ENCODE measurements at places on chromosomes 2 and 18. TPM values are rescaled to one million over a fixed set of nuclear protein-coding genes. Genes with fewer than 3 reads are reported as not detected.

Gene ATIC
- total RNA-seq: 13.1 TPM

Gene DHRS9
- 0.11 TPM for total RNA-seq

Gene TRIM43
- total RNA-seq: not detected

Gene IL1RN
- total RNA-seq: not detected

Gene SP140
- total RNA-seq: 2.2 TPM

Gene DSG1
- not detected for total RNA-seq

Gene HOXD11
- not detected for total RNA-seq

Gene CDH20
- total RNA-seq: not detected

Gene ADRA2B
- total RNA-seq: not detected

Gene HSPE1
- 328 TPM for total RNA-seq

Gene SP140L
- 36.8 TPM for total RNA-seq

Gene LRP2
- 0.13 TPM for total RNA-seq

Gene LYPD1
- total RNA-seq: 75.9 TPM

Gene NMUR1
- total RNA-seq: 1.0 TPM

GRCh38 chr2:36329251-36329650, 26.3 kb upstream of the CRIM1 start:
- H3K4me1 ChIP-seq: peaks cover 27% of the 10 kb centered on the region
- H3K27me3 ChIP-seq: no peaks in the 10 kb centered on the region
- H3K27ac ChIP-seq: peak overlapping the region; percentile 73
- no peak for DNase-seq
- no peaks in the 10 kb centered on the region for H3K36me3 ChIP-seq

- no peaks in the 10 kb centered on the region for H3K36me3 ChIP-seq
- H3K4me3 ChIP-seq: no peak overlapping the region
- H3K27ac ChIP-seq: no peak overlapping the region
- no peak for DNase-seq
- H3K4me1 ChIP-seq: peaks cover 17% of the 10 kb centered on the region
Measured at GRCh38 chr18:49739275-49739674, 74.1 kb downstream of the ACAA2 start.

- H3K27ac ChIP-seq: no peak overlapping the region
- DNase-seq: no peak
Measured at GRCh38 chr2:237390235-237390634, 23.7 kb downstream of the COL6A3 start.

GRCh38 chr2:105919826-105920225, 175.1 kb downstream of the NCK2 start:
- no peak overlapping the region for H3K4me3 ChIP-seq
- no peaks in the 10 kb centered on the region for H3K27me3 ChIP-seq
- no peaks in the 10 kb centered on the region for H3K4me1 ChIP-seq
- DNase-seq: no peak
- H3K36me3 ChIP-seq: no peaks in the 10 kb centered on the region
- H3K27ac ChIP-seq: no peak overlapping the region

GRCh38 chr2:71671203-71671854, 218.0 kb downstream of the DYSF start:
- DNase-seq: no peak
- peaks cover 20% of the 10 kb centered on the region for H3K4me1 ChIP-seq

- peak; percentile 25 for DNase-seq
- H3K27me3 ChIP-seq: no peaks in the 10 kb centered on the region
- H3K4me1 ChIP-seq: no peaks in the 10 kb centered on the region
- no peak overlapping the region for H3K4me3 ChIP-seq
- no peaks in the 10 kb centered on the region for H3K36me3 ChIP-seq
Measured at GRCh38 chr2:161250864-161251436, 57.3 kb upstream of the PSMD14 start.

GRCh38 chr18:36296650-36297416, 680 bp upstream of the FHOD3 start:
- H3K4me3 ChIP-seq: peak overlapping the region; percentile 38
- H3K4me1 ChIP-seq: peaks cover 13% of the 10 kb centered on the region
- H3K36me3 ChIP-seq: no peaks in the 10 kb centered on the region
- peak; percentile 55 for DNase-seq

DNA sequence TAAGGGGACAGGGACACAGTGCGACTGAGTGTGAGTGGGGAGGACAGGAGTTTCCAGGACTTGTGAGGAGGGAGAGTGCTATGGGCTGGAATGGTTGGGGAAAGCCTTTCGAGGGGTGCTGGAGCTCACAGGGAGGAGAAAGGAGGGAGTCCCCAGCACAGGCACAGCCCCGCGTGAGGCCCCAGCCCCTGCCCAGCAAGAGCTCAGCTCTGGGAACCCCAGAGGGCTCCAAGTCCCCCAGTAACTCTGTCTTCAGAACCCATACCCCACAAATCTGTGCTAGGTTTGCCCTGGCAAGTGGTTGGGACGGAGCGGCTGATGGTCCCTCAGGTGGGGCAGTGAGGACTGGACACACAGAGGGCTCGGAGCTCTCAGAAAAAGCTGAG, 75.4 kb downstream of the SFXN5 start:
- H3K27me3 ChIP-seq: no peaks in the 10 kb centered on the region
- 0 out of 2 replicates have a peak, but pooled peaks cover 2% of the 10 kb centered on the region for H3K36me3 ChIP-seq
- H3K27ac ChIP-seq: no peak overlapping the region
- DNase-seq: no peak
- H3K4me3 ChIP-seq: no peak overlapping the region

DNA sequence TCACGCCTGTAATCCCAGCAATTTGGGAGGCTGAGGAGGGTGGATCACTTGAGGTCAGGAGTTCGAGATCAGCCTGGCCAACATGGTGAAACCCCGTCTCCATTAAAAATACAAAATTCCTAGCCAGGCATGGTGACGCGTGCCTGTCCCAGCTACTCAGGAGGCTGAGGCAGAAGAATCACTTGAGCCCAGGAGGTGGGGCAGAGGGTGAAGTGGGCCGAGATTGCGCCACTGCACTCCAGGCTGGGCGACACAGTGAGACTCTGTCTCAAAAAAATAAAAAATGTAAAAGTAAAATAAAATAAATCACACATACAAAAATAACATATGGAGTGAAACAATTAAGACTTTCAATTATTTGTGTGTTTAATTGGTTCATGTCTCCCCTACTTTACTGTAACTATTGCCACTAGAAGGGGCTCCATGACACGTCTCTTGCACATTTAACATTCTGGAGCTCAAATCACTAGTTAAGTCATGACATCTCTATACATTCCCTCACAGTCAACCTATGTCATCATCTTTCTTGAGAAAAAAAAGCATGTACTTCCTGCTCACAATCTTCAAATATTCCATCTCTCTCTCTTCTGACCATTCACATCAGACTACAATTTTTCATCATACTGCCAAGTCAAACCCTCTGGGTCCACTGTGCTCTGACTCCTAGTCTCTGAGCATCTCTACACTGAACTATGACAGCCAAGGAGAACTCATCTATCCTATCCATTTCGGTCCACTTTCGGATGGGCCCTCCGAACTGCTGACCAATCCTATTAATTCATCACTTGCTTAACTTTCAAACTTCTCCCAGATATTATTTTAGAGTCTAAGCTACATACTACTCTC, 6.7 kb downstream of the GFPT1 start:
- H3K4me3 ChIP-seq: no peak overlapping the region
- H3K27ac ChIP-seq: no peak overlapping the region
- H3K27me3 ChIP-seq: no peaks in the 10 kb centered on the region
- no peak for DNase-seq
- H3K4me1 ChIP-seq: peaks cover 29% of the 10 kb centered on the region
- peaks cover 40% of the 10 kb centered on the region for H3K36me3 ChIP-seq

GRCh38 chr2:95054016-95054415, 28.5 kb downstream of the MAL start:
- H3K27ac ChIP-seq: no peak overlapping the region
- H3K27me3 ChIP-seq: no peaks in the 10 kb centered on the region

DNA sequence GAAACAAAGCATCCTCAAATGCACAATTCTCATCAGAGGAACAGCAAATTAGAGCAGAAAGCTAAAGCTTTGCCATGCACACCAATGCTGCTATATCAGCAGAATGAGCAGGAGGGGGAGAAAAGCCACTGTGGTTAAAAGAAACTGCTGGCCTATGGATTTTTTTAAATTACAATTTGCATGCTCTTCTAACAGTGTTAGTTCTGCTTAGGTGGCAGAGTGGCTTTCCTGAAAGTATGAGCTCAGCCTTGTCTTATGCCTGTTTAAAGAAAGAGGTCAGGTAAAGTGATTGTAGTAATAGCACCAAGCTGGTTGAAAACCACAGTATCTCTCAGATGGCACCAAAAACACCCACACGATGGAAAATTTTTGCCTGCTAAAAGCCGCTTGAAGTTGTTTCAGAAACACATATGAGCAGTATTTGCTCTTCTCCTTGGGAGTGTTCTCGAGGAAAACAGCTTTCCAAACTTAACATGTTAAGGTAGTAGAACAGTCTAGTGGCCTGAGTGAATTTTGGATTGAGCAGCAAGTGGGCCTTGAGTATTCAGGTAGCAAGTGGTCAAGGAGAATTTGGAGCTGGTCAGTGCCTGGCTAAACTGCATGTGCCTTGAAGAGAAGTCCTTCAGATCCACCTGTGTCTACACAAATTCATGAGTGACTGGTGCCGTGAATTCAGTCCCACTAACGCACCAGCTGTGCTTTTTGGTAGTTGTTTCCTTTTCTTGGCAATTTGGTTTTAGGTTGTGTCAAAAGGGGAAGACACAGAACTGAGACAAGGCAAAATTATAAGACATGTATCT, 19.6 kb upstream of the NDUFV2 start:
- peaks cover 9% of the 10 kb centered on the region for H3K4me1 ChIP-seq
- H3K27me3 ChIP-seq: 0 out of 2 replicates have a peak, but pooled peaks cover 2% of the 10 kb centered on the region

GRCh38 chr2:102000012-102000411, 8.3 kb downstream of the IL1R2 start:
- DNase-seq: no peak
- H3K36me3 ChIP-seq: no peaks in the 10 kb centered on the region
- no peaks in the 10 kb centered on the region for H3K4me1 ChIP-seq
- 0 out of 2 replicates have a peak, but pooled peaks cover 5% of the 10 kb centered on the region for H3K27me3 ChIP-seq

GRCh38 chr2:165198181-165198580, 5.7 kb downstream of the SCN3A start:
- no peaks in the 10 kb centered on the region for H3K36me3 ChIP-seq
- H3K27me3 ChIP-seq: no peaks in the 10 kb centered on the region
- no peak overlapping the region for H3K4me3 ChIP-seq
- H3K4me1 ChIP-seq: no peaks in the 10 kb centered on the region
- H3K27ac ChIP-seq: no peak overlapping the region
- no peak for DNase-seq

DNA sequence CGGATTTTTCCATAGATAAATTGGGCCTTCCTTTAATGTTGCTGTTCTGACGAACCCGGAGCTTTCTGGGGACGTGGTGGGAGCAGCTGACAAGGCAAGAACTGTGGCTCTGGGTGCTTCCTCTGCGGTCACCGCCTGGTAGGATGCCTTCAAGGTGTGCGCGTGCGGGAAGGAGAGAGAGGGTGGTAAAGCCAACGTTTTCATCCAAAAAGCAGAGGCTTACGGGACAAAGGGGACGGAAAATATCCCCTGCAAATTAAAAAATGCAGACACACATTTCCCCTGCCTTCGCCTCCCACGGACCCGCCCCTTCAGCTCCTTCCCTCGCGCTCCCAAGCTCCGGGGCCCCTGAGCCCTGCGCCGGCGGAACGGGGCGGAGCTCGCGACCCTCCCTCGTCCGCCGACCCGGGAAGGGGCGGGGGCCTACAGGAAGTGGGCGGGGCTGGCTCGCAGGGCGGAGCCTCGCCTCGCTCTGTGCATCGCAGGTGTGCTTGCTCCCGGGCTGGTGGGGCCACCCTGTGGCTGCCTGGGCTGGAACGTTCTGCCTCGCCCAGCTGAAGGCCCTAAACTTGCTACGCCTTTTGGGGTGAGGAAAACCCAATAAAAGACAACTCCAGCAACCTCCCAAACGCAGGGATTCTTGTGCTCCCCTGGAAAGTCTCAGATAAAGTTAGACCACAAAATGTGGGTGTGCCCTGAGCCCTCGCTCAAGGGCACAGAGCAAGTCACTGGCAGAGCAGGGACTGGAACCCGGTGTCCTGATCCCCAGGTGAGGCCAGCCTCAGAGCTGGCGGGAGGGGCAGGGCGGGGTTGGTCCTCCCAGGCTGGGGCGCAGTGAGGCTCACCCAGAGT, 25.4 kb upstream of the SLC66A3 start:
- no peaks in the 10 kb centered on the region for H3K36me3 ChIP-seq
- DNase-seq: no peak
- H3K4me1 ChIP-seq: peaks cover 15% of the 10 kb centered on the region
- H3K27ac ChIP-seq: no peak overlapping the region

DNA sequence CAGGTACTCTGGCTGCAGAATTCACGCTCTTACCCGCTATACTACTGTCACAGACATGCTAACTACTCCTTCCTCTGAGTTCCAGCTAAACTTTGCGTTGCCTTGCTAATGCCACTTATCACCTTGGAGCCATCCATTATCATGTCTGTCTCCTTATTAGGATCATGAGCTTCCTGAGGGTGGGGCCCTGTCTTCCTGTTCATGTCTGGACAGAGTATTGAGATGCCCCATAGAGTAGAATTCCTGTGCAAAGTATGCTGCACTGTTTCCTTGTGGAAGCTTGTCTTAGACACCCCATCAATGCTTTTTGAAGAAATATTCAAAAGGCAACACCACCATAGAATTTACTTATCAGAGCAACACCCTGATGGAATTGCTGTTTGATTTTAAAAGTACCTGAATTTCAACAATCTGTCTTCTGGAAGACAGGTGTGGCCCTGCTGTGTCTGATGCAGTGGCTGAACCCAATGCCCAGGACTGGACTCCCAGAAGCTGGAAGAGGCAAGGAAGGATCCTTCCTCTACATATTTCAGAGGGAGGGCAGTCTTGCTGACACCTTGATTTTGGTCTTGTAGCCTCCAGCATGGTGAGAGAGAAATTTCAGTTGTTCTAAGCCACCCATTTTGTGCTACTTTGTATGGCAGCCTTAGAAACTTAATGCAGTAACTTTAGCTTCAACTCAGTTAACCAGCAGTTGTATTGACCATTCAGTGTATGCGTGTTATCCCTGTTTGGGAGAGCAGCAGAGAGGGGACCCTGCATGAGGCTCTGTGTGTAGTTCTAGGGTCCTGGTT, 5.6 kb downstream of the LAMA3 start:
- peaks cover 9% of the 10 kb centered on the region for H3K27me3 ChIP-seq
- H3K4me3 ChIP-seq: no peak overlapping the region
- peaks cover 11% of the 10 kb centered on the region for H3K4me1 ChIP-seq
- H3K36me3 ChIP-seq: no peaks in the 10 kb centered on the region
- no peak for DNase-seq
- no peak overlapping the region for H3K27ac ChIP-seq

GRCh38 chr2:219084791-219085190, 24.1 kb upstream of the IHH start:
- no peak for DNase-seq
- no peaks in the 10 kb centered on the region for H3K36me3 ChIP-seq
- no peaks in the 10 kb centered on the region for H3K4me1 ChIP-seq
- H3K4me3 ChIP-seq: no peak overlapping the region
- no peaks in the 10 kb centered on the region for H3K27me3 ChIP-seq

DNA sequence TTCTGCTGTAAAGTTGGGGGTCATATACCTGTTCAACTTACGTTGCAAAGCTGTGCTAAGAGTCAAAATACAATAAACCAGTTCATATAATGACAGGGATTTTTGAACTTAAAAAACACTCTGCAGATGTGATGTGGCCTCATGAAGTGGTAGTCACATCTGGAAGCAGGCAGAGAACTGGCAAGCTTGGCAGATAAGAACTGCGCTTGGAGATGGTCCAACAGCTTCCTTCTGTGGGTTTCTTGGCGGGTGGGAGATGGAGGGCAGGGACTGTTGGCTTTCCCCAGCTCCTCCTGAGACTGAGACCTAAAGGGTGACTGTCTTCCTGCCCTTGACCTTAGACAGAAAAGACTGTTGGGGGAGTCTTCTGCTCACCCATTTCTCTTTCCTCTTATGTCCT, 140.4 kb downstream of the CTIF start:
- H3K36me3 ChIP-seq: peaks cover 96% of the 10 kb centered on the region
- DNase-seq: no peak
- no peak overlapping the region for H3K27ac ChIP-seq
- peaks cover 23% of the 10 kb centered on the region for H3K4me1 ChIP-seq
- H3K27me3 ChIP-seq: no peaks in the 10 kb centered on the region
- no peak overlapping the region for H3K4me3 ChIP-seq
